Natural killer cell (primary cell): ENCODE measurements at places on chromosomes 1 and 21. TPM values are rescaled to one million over a fixed set of nuclear protein-coding genes. Genes with fewer than 3 reads are reported as not detected.

CELA2B gene
- not detected for total RNA-seq

OLFML3 gene
- not detected for total RNA-seq

PERM1 gene
- total RNA-seq: not detected

DNA sequence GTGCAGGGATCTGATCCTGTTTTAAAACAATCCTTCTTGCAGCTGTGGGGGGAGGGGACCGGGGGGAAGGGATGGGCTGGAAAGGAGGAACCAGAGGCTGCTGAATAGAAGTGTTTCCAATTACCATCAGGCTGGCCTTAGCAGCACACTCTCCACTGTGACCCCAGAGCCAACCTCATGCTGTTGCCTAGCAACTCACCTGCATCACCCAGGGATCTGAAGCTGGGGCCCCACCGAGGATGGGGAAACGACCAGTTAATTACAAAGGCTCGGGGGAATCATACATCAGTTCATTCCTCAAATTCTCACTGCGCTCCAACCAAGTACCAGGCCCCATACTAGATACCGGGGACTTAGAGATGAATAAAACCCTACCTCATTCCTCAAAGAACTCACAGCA, 11.9 kb upstream of the GPX7 start:
- no peaks in the 10 kb centered on the region for H3K4me1 ChIP-seq
- H3K27ac ChIP-seq: no peak overlapping the region
- H3K4me3 ChIP-seq: no peak overlapping the region
- no peaks in the 10 kb centered on the region for H3K36me3 ChIP-seq

DNA sequence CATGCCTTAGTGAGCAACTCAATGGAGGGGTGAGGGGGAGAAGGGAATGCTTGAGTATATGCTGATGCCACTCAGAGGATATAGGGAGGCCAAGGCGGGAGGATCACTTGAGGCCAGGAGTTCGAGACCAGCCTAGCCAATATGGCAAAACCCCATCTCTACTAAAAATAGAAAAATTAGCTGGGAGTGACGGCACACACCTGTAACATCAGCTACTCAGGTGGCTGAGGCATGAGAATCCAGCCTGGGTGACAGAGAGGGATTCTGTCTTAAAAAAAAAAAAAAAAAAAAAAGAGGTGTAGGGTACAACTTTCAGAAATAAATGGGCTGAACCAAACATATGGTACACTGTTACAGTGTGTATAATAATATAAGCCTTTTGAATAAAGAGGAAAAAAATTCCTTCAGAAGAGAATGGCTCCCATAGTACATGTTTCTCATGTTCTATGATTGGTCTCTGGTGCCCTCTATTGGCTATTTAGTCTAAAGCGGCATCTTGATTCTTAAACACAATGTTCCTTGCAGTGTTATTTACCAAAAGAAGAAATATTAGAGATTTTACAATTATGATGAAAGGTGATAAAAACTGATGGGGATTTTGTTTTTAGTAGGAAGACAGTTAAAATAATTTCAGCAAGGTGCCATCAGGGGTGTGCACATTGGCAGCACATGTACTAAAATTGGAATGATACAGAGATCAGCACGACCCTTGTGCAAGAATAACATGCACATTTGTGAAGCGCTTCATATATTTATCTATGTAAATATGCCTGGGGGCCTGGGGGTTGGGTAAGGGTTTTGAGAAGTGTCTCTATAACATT, 109.8 kb downstream of the PATJ start:
- no peak overlapping the region for H3K4me3 ChIP-seq
- no peaks in the 10 kb centered on the region for H3K27me3 ChIP-seq
- DNase-seq: no peak
- H3K4me1 ChIP-seq: no peaks in the 10 kb centered on the region
- H3K36me3 ChIP-seq: no peaks in the 10 kb centered on the region

DNA sequence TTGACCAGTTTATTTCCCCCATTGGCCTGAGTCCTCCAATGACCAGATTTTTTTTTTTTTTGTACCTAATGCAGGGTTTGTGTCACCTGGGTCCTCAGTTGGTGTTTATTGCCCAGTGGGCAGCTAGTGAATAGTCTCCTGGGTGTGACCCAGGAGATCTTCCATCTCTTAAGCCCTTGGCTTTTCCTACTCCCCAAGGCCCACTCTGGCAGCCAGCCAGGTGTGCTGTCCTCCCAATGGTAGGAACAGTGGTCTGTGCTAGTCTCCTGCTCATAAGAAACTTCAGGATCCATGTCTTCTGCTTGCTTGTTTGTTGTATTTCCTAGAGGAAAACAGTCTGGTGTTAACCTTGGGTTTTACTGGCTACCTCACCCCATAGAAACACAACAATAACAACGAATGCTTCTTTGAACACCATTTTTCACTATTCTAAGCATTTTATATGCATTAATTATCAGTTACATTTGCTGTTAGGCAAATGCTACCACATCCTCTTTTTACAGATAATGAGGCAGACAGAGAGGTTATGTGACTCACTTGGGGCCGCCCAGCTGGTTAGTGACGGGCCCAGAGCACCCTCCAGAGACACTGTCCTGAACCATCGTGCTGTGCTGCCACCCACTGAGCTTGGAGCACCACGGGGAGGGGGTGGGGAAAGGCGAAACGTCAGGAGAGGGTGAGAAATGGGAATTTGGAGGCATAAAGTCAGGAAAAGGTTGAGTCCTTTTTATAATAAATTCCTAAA, 107.5 kb downstream of the HIVEP3 start:
- H3K27me3 ChIP-seq: no peaks in the 10 kb centered on the region
- peaks cover 54% of the 10 kb centered on the region for H3K4me1 ChIP-seq
- H3K27ac ChIP-seq: no peak overlapping the region
- no peak for DNase-seq
- H3K4me3 ChIP-seq: no peak overlapping the region
- no peaks in the 10 kb centered on the region for H3K36me3 ChIP-seq

DNA sequence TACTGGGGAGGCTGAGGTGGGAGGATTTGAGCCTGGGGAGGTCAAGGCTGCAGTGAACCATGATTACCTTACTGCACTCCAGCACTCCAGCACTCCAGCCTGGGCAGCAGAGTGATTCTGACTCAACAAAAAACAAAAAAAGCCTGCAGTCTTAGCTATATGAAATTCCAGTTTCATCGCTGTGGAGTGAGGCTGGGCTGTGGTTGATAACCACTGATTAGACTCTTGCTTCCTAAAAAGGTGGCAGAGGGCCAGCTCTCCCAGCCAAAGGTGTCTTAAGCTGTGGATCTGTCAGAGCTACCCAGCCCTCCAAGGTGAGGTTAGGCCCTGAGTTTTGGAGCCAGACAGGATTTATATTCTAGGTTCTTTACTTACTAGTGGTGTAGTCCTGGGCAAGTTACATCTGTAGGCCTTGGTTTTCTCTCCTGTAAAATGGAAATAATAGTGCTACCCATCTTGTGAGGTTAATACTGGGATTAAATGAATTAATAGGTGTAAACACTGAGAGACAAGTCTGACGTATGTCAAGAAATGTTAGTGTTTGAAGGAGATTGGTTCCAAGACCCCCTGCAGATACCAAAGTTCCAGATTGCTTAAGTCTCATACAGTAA, 35.9 kb downstream of the TMCC2 start:
- peaks cover 14% of the 10 kb centered on the region for H3K4me1 ChIP-seq
- H3K27ac ChIP-seq: no peak overlapping the region
- H3K27me3 ChIP-seq: peaks cover 3% of the 10 kb centered on the region
- H3K4me3 ChIP-seq: no peak overlapping the region

- no peaks in the 10 kb centered on the region for H3K36me3 ChIP-seq
- H3K27me3 ChIP-seq: no peaks in the 10 kb centered on the region
- H3K4me1 ChIP-seq: no peaks in the 10 kb centered on the region
- DNase-seq: no peak
- H3K27ac ChIP-seq: no peak overlapping the region
These were observed 33.8 kb upstream of the RPL11 start for GRCh38 chr1:23657659-23658275.

SLAMF8 gene
- total RNA-seq: 0.64 TPM

DNA sequence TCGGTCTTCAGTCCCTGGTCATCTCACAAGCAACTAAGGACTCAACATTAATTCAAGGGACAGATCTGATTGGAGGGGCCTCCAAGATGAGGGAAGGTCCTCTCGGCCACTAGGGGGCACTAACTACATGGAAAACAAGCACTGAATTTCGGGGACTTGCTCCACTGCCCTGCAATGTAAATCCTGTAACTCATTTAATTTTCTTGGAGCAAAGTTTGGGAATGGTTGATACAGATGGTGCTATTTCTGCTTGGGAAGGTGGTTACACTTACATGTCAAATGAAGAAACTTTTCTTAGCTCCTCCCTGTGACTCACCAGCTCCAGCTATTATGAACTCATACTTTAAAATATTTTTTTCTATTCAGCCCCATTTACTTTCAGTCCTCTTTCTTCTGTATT, 97.4 kb upstream of the KCNJ15 start:
- H3K27ac ChIP-seq: no peak overlapping the region
- H3K4me1 ChIP-seq: no peaks in the 10 kb centered on the region
- no peaks in the 10 kb centered on the region for H3K27me3 ChIP-seq
- H3K36me3 ChIP-seq: no peaks in the 10 kb centered on the region

GRCh38 chr1:53826367-53826766, 11.7 kb downstream of the NDC1 start:
- no peaks in the 10 kb centered on the region for H3K4me1 ChIP-seq
- no peaks in the 10 kb centered on the region for H3K27me3 ChIP-seq
- no peak overlapping the region for H3K27ac ChIP-seq

GRCh38 chr1:28684937-28685336, 16.4 kb downstream of the GMEB1 start:
- H3K4me3 ChIP-seq: no peak overlapping the region
- H3K27ac ChIP-seq: no peak overlapping the region
- H3K27me3 ChIP-seq: no peaks in the 10 kb centered on the region
- DNase-seq: no peak
- H3K4me1 ChIP-seq: no peaks in the 10 kb centered on the region

DNA sequence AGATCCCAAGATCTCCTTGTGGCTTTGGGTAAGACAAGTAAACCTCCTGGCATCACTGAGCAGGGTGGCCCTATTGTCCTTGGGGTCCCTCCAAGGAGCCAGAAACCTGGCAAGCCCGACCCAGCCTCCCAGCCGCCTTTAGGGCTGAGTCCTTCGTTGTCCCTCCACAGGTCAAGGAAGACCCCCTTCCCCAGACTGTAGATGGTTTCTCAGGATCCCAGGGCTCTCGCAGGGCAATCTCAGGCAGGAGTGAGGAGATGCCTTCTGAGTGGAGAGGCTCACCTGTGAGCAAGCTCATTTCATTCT, 71.6 kb upstream of the CSF3R start:
- no peaks in the 10 kb centered on the region for H3K4me1 ChIP-seq
- no peak overlapping the region for H3K27ac ChIP-seq
- H3K36me3 ChIP-seq: no peaks in the 10 kb centered on the region
- peaks cover 7% of the 10 kb centered on the region for H3K27me3 ChIP-seq
- H3K4me3 ChIP-seq: no peak overlapping the region
- DNase-seq: no peak

- H3K4me1 ChIP-seq: no peaks in the 10 kb centered on the region
- DNase-seq: no peak
- no peaks in the 10 kb centered on the region for H3K27me3 ChIP-seq
These were observed 259.0 kb upstream of the FOXD3 start for GRCh38 chr1:63063367-63063766.

DNA sequence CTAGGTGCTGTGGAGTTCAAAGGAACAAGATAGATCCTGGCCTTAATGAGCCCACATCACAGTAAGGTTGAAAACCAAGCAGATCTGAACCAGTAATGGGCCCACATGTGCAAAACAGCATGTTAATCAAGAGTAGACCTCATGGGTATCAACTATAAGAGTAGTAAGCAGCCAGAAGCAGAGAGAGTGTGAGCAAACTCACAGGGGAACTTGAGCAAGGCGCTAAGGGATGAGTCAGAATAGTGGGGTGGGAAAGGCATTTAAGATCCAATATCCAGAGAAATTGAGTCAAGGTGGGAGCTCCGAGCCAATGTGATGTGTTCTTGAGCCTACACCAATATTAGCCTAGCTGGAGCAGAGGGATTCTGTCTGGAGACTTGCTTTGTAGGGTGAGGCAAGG, 52.4 kb upstream of the GJA5 start:
- no peak overlapping the region for H3K4me3 ChIP-seq
- H3K4me1 ChIP-seq: no peaks in the 10 kb centered on the region
- H3K27me3 ChIP-seq: no peaks in the 10 kb centered on the region
- no peak overlapping the region for H3K27ac ChIP-seq
- DNase-seq: no peak

DNA sequence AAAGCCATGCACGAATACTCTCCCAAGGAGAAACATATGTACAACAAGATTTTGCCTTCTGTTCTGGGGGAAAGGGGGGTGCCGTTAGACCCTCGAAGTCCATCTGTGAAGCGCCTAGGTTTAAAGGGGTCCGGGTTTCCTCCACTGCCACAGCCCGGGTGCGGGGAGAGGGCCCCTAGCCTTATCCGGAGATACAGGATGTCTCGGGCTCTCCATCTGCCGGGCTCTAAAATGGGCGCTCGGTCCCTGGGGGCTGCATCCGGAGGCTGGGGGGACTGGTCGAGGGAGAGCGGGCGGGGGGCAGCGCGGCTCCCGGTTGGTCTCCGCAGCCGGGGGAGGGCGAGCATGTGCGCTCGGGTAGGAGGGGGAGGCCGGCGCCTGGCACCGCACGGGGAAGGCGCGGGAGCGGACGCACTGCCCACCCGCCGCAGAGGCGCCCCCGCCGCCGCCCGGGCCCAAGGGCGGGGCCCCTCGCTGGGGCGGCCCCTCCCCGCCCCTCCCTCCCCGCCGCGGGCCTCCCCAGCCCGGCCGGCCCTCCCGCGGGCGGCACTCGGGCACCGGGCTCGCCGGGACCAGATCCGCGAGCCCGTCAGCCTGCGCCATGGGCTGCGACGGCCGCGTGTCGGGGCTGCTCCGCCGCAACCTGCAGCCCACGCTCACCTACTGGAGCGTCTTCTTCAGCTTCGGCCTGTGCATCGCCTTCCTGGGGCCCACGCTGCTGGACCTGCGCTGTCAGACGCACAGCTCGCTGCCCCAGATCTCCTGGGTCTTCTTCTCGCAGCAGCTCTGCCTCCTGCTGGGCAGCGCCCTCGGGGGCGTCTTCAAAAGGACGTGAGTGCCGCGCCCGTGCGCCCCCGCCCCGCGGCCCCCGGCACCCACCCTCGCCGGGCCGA, 63.1 kb downstream of the ELK4 start:
- DNase-seq: no peak
- H3K36me3 ChIP-seq: no peaks in the 10 kb centered on the region
- H3K4me3 ChIP-seq: no peak overlapping the region
- peaks cover 4% of the 10 kb centered on the region for H3K4me1 ChIP-seq
- H3K27me3 ChIP-seq: peaks cover 23% of the 10 kb centered on the region

DNA sequence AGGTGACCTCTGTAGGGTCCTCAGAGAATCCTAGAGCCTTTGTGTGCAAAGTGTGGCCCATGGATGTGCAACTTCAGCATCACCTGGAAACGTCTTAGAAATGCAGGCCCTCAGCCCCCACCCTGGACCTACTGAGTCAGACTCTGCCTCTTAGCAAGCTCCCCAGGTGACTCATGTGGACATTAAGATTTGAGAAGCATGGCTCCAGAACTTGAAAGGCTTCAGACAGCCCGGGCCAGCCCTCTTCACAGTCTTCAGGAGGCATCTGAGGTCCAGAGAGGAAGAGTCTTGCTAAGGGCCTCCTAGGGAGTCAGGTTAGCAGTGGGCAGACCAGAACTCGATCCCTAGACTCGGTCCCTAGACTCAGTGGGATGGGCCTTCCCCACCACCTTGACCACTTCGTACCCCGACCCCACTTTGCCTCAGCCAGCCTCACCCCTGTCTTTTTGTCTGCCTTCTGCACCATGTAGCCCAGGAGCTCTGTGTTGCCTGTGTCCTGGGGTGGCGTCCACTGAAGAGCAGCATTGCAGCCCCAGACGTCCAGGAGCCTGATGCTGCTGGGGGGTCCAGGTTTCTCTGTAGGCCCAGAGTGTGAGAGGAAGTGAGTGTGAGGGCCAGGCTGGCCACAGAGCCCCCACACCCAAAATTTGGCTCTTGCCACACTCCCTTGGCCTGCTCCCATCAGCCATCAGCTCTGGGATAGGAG, 4.8 kb downstream of the MYBPH start:
- DNase-seq: no peak
- H3K36me3 ChIP-seq: no peaks in the 10 kb centered on the region
- H3K4me3 ChIP-seq: no peak overlapping the region
- no peak overlapping the region for H3K27ac ChIP-seq
